ENCODE measurements at places on chromosomes 7 and 10. TPM values are rescaled to one million over a fixed set of nuclear protein-coding genes. Genes with fewer than 3 reads are reported as not detected.

The SAP25 gene
- 13.5 TPM for total RNA-seq

The ASB13 gene
- 28.0 TPM for total RNA-seq

The CYP3A5 gene
- total RNA-seq, result 9.2 TPM

The RBM20 gene
- 23.3 TPM for total RNA-seq

The PRPS1L1 gene
- not detected for total RNA-seq

The ARMS2 gene
- total RNA-seq, result not detected

- DNase-seq, result no peak
Observed at GRCh38 chr7:142801601-142802295, 31.0 kb downstream of the PRSS2 start.

- DNase-seq, result no peak
Observed at GRCh38 chr7:33707427-33707826, 197.9 kb upstream of the BMPER start.

- DNase-seq, result peak; percentile 56
Observed at GRCh38 chr7:130896898-130897514, 163.0 kb upstream of the KLF14 start.

DNA sequence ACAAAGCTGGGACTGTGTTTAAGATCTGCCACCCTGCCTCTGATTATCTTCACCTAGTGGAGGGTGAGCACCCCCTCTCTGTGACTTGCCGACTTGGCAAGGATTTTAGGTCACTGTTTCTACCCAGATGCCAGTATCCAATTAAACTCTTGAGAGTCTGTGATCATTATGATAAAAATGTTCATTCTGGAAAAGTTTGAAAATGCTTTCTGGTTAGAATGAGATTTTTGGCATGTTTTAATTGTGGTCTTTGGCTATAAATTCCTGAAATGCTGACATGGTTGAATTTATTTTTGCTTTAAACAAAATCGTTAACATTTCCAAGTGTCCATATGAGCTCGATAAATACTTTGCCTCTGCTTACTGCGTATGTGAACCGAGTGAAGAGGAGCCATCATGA lies 221.4 kb downstream of the BICC1 start:
- no peak for DNase-seq

DNA sequence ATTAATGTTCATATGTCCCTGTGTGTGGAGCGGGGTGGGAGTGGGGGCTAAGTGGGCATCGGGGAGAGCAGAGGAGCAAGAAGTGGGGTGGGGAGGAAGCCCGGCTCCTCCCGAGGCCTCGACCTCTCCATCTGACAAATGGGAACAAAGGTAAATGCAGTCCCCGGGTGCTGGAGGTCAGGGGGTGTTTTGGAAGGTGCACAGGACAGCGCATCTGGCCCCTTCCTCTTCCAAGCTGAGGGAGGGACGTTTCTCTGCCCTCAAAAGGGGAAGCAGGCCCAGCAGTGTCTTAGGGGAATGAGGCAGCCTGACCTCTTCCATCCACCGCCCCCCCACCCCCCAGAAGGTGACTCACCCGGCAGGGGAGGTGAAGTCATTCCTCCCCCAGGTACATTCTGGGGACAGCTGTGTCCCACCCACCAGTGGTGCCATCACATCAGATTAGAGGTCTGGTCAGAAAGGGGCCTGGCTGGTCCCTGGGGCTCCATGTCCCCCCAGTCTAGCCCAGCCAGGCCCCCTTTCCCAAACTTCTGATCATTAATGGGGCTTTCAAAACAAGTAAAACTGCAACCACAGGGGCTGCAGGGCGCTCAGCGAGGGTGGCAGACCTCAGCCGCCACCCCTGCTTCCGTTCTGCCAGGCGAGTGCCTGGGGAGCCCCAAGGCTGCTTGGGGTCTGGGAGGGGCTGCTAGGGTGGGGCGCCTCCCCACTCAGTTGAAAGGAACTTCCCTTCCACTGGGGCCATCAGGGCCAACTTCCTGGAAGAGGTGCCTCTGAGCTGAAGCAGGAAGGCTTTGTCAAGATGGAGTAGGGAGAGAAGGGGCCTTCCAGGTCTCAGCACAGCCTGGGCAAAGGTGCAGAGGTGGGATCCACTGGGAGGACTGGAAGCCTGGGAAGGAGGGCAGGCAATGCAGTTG lies 10.8 kb downstream of the LFNG start:
- DNase-seq, result no peak

GRCh38 chr7:39468808-39469374 lies 97.3 kb upstream of the YAE1 start:
- DNase-seq, result no peak

DNA sequence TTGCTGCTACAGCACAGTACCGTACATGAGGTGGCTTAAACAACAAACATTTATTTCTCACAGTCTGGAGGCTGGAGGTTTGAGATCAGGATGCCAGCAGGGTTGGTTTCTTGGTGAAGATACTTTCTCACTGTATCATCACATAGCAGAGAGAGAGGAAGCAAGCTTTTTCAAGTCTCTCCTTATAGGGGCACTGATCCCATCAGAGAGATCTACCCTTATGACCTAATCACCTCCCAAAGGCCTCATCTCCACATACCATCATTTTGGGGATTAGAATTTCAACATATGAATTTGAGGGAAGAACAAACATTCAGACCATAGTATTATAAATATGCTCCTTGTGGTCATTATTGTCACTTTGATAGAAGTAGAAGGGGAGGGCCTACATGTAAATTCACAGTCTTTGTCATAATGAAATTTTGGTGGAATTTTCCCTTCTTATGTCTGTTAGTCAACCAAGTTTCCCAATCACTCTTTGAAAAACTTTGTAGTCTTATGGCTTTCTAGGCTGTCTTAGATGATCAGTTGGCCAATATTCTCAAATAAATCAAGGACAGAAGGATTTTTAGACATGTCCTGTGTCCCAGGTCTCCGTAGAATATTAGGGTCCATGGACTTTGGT lies 606.2 kb downstream of the LRMDA start:
- no peak for DNase-seq

GRCh38 chr7:1727812-1728570 lies 57.9 kb downstream of the ELFN1 start:
- DNase-seq, result no peak

DNA sequence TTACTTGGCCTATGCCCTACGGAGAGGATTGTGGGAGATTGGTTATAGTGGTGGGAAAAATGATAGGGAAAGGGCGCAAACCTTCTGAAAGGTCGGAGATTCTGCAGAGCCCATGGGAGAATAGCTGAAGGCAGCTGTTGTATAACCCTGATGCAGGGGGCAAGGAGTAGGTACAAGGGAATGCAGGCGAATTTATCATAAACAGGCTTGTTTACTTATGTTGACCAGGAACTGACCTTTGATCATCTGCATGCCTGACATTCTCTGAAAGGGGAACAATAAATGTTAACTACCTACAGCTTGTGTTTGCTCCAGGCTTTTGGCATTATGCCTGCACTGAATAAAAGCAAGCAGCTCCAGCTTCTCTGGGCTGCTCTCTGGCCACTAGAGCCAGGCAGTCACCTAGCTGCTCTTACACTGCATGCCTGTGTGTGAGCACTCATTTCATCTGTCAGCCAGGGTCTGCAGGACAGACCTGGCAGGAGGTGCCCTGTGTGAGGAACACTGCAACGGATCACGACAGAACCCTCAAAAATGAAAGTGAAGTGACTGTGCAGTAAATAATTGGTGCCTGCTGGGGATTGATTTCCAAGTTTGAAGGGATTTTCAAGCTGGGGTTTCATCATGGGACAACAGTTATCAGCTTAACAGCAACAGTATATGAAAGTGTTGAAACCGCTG lies 31.1 kb upstream of the ABCA13 start:
- no peak for DNase-seq

- no peak for DNase-seq
Observed at GRCh38 chr7:32227746-32228145, 157.5 kb upstream of the PDE1C start.

DNA sequence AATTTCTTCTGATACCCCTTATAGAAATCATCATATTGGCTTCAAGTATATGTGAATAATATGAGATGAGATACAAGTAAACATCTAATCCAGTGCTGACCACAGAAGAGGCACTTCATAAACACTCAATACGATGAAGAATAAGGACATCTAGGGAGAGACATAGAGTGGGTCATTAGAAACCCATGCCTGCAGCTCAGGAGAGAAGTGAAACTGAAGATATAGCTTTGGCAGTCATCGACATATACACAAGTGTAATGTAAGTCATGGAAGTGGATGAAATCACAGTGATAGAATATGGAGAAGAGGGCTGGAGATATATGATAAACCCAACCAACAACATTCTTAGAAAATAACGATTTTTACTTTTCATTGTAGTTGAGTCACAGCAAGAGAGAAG lies 665.0 kb downstream of the PARD3 start:
- DNase-seq, result no peak

DNA sequence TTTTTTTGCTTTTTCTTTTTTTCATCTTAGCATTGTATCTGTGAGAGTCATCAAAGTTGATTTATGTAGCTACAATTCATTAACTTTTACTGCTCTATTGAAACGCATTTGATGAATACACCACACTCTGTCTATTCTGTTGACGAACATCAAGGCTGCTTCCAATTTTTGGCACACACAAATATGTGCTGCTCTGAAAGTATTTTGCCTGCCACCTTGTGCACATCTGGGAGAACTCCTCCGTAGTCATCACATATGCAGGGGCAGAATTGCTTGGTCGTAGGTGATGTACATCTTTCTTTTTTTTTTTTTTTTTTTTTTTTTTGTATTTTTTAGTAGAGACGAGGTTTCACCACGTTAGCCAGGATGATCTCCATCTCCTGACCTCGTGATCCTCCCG lies 796.8 kb downstream of the KCNMA1 start:
- DNase-seq, result no peak

- no peak for DNase-seq
Observed at GRCh38 chr10:131146790-131147189, 164.7 kb downstream of the TCERG1L start.

- DNase-seq, result no peak
Observed at GRCh38 chr7:129665013-129665401, 53.5 kb downstream of the NRF1 start.

DNA sequence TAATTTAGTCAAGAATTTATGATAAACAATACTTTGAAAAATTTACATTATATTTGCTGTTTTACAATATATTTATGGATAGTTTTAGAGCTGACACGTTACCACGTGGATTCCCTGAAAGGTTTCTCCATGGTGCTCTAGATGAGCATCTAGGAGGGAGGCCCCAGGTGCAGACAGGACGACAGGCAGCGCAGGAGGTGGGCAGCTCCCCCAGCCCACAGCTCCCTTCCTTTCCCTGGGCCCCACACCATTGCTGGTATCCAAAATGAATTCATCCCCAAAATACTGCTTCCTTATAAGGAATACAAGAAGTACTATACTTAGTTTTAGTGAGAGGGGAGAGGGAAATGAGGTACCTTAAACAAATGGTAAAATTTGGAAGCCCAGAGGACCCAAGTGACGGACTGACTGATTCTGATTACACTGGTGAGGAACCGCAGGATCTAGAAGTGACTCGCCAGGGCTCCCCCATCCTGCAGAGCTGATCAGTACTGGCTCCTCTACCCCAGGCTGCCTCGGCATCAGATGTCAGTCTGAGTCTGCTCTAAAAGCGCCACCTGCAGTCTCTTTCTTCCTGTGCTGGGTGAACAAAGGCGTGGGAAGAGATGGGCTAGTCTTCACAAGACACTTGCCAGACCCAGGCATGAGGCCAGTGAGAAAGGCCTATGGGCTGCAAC lies 89.2 kb downstream of the DLG5 start:
- no peak for DNase-seq

- DNase-seq, result no peak
Observed at GRCh38 chr10:114291076-114291475, 52.0 kb downstream of the VWA2 start.
